ENCODE measurements at places on chromosomes 2 and 18.

GRCh38 chr18:75353357-75353756 is 74.1 kb downstream of the SMIM21 start:
- DNase-seq, result no peak

GRCh38 chr2:19772981-19773380 is 128.8 kb downstream of the TTC32 start:
- no peak for DNase-seq

- DNase-seq, result peak; percentile 27
Observed at GRCh38 chr2:60641811-60642788, 88.6 kb upstream of the BCL11A start.

GRCh38 chr2:23294238-23294637 is 90.7 kb upstream of the KLHL29 start:
- DNase-seq, result no peak

GRCh38 chr2:112301171-112301584 is 25.8 kb downstream of the ZC3H6 start:
- no peak for DNase-seq

DNA sequence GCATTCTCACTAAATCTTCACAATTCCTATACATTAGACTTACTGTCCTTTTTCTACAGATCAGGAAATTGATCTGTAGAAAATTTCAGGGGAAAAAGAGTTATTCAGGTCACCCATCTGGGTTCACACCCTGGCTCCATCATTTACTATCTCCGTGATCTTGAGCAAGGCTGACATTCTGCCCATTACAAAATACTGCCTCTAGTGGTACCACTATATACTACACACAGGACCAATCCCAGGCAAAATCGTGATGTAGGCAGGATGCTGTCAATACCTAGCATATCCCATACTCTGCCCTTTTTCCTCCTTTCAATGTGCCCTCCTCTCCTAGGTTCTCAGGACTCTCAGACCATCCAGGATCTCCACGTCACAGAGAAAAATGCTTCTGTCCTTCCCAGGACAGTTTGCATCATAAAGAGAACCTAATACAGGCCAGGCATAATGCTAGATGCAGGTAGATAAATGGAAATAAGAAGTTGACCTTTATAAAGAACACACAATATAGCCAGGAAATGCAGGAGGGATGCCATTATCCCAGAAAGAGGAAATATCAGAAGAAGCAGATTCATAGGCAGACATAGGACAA is 101.9 kb downstream of the CDH20 start:
- peak; percentile 45 for DNase-seq

DNA sequence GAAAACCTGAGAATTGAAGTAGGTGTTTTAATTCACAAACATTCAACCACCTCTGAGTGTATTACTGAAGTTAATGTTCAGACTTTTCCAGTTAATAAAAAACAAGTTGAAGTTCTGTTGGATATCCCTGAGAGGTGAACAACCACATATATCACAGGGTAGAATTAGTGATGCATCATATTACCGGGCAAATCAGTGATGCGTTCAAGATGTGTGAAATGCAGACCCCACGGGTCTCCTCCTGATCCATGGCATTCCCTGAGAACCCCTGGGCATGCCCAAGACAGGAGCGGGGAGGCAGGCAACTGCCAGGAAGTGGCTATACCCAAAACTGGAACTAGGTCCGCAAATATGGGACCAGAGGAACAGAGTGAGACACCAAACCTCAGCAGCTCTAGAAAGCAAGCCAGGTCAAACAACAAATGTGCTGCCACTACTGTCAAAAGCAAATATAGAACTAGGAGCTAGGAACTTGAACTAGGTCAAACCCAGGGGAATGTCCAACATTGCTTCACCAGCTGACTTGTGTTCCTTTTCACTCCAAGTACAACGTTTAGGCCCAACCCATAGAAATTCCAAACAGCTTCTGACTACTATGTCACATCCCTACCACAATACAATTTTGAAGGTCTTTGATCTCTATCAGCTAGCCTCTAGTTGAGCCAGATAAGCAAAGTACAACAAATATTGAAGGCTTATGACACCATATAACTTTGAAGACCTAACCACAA is 20.2 kb downstream of the PSTPIP2 start:
- no peak for DNase-seq

GRCh38 chr18:28468901-28469300 is 292.0 kb upstream of the CDH2 start:
- DNase-seq, result no peak

GRCh38 chr2:139454251-139454650 is 674.1 kb upstream of the NXPH2 start:
- DNase-seq, result no peak

DNA sequence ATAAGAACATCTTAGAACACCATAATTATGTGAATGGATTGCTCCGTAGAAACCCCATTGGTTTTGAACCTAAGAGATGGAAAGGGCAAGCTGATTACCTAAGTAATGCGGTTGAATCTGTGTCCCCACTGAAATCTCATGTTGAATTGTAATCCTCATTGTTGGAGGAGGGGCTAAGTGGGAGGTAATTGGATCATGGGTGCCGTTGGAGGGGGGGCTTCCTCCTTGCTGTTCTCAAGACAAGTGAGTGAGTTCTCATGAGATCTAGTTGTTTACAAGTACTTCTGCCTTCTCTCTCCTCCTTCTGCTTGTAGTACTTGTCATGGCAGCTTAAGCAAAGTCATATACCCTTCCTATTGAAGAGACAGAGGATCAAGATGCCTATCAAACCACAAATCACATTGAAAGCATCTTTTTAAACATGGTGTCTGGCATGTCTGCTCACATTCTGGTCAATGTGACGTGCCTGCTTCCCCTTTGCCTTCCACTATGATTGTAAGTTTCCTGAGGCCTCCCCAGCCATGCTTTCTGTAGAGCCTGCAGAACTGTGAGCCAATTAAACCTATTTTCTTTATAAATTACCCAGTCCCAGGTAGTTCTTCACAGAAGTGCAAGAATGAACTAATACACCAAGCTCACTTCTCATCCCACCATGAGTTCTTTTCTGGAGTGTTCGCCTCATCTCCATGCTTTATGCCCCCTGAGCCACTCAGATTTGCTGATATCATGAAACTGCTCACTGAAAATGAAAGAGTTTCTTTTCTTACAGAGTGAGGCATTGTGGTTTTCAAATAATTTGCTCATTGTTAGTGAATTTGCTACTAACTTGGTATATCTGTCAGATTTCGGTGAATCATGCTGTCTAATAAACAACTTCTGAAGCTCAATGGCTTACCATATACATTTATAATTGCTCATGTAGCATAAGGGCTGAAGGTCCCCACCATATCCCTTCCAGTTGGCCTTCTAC is 23.6 kb downstream of the KCNE4 start:
- no peak for DNase-seq

GRCh38 chr18:21857871-21858270 is 117.3 kb downstream of the MIB1 start:
- DNase-seq, result no peak

GRCh38 chr2:10163498-10164486 is 41.3 kb downstream of the RRM2 start:
- no peak for DNase-seq

GRCh38 chr2:202870431-202871299 is 901 bp downstream of the ICA1L start:
- peak; percentile 85 for DNase-seq

DNA sequence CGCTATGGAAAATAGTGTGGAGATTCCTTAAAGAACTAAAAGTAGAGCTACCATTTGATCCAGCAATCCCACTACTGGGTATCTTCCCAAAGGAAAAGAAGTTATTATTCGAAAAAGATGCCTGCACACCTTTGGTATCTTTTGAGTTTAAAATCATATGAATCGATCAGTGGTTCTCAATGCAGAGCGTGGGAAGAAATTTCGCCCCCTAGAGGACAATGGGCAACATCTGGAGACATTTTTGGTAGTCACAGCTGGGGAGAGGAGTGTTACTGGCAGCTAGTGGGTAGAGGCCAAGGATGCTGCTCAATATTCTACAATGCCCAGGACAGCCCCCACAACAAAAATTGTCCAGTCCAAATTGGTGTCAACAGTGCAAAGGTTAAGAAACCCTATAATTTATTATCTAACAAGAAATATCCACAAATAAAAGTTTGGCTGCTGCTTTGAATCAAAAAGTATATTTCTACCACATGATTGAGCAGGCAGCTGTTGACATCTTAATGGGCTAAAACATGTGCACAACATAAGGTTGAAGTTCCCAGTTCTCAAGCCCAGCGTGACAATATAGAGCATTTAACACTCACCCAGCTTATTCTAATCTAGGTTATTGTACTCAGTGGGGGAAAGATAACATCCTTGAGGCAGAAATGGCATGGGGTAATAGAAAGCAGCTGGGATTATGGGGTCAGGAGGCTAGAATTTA is 425.7 kb downstream of the LRATD1 start:
- DNase-seq, result peak; percentile 32

- DNase-seq, result no peak
Observed at GRCh38 chr18:10015941-10016819, 102.4 kb downstream of the VAPA start.

DNA sequence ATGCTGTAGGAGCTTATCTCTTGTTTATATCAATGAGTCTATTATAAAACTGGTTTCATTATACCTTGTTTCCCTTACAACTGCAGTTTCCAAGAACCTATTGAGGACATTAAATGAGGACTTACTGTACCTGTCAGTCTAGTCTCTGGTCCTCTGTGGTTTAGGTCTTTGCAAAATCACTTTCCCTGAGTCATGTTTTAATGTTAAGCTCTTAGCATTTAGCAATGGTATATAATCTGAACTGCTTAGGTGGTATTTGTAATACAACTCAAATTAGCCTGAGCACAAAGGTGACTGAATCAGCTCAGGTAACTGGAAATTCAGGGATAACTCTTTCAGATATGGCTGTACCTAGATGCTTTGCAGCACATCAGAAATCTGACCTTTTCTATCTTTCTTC is 418.3 kb upstream of the SPRED2 start:
- no peak for DNase-seq

DNA sequence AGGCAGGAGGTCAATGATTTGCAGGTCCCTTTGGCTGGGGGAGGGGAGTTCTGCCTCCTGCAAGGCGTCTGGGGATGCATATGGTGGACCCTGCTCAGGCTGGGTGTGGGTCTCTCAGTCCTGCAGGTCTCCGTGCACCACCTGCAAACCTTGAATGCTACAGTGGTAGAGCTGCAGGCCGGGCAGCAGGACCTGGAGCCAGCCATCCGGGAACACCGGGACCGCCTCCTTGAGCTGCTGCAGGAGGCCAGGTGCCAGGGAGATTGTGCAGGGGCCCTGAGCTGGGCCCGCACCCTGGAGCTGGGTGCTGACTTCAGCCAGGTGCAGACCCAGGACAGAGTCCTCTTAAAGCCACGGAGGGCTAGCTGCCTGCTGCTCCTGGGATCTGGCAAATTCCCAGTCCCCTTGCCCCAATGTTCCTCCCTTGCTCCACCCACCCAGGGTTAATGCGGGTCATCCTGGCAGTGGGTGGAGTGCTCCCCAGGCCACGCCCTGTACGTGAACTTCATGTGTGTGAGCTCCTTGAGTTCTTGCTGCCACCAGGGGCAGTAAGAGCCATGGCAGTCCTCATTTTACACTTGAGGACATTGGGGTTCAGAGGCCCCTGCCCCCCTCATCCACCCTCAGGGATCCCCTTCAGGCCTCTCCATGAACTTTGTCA is 3.1 kb downstream of the PROM2 start:
- DNase-seq, result no peak

- no peak for DNase-seq
Observed at GRCh38 chr2:210363876-210364275, 48.9 kb upstream of the MYL1 start.

GRCh38 chr2:81093031-81093430 is 788.5 kb upstream of the LRRTM1 start:
- DNase-seq, result no peak

All from NCI-H2171 treated with DMSO at 0.1 percent for 48 hours (cell line).